Activated CD8-positive, alpha-beta T cell treated with anti-CD3 and anti-CD28 coated beads, Interleukin-2, amount 10 ng/mL, durations not matched to agents 7 days and 5 days (primary cell): ENCODE measurements at places on chromosomes 1 and 21.

DNA sequence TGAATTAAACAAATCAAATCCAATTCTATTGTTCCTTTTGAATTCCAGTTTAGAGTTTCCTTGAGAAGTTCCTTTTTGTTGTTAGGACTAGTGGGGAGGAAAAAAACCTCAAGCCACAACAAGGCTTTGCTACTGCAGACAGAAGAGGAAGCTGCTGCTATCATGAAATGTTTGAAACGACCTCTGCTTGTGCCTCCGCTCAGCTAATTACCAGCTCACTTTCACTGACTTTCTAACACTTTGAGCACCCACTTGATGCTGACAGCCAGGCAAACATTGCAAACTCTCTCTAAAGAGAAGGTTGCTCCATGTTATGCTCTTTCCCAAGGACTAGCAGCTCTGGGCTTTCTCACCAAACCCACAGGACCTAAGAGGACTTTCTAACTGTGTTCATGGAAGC, 203.9 kb upstream of the PROX1 start:
- DNase-seq, result no peak

DNA sequence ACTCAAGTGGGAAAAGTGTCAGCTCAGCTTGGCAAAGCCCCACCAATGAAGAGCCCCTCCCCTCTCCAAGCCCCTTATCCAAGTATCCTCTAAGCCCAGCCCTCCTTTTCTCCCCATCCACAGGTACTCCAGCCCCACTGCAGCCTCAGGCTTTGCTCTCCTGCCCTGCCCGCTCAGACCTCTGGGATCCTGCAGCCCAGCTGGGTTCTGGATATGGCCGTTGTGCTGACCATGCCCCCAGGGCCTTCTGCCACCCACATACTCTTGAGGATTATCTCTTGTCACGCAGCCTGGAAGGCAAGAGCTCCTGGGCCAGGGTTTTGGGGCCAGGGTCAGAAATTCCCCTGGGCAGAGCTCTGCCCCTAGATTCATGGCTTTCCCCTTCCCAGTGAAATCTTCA, 4.7 kb downstream of the SHISA4 start:
- no peak for DNase-seq

GRCh38 chr1:230067419-230067870, 407 bp downstream of the GALNT2 start:
- DNase-seq, result peak; percentile 35

DNA sequence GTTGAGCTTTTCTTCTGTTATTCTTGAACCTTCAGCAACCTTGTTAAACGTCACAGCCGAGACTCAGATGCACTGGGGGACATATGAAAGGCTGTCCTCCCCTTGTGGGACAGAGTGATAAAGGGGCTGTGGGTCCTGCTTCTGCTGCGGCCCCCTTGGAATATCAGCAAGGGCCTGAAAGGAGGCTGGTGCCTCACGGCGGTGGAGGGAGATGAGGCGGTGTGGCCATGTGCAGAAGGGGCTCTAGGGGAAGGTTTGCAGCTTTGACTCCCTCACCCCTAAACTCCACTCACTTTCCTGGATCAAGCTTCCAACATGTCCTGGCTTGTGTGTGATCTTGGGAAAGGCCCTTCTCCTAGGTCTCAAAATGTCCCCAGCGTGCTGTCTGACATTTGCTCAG, 270.7 kb upstream of the CSF3R start:
- no peak for DNase-seq

DNA sequence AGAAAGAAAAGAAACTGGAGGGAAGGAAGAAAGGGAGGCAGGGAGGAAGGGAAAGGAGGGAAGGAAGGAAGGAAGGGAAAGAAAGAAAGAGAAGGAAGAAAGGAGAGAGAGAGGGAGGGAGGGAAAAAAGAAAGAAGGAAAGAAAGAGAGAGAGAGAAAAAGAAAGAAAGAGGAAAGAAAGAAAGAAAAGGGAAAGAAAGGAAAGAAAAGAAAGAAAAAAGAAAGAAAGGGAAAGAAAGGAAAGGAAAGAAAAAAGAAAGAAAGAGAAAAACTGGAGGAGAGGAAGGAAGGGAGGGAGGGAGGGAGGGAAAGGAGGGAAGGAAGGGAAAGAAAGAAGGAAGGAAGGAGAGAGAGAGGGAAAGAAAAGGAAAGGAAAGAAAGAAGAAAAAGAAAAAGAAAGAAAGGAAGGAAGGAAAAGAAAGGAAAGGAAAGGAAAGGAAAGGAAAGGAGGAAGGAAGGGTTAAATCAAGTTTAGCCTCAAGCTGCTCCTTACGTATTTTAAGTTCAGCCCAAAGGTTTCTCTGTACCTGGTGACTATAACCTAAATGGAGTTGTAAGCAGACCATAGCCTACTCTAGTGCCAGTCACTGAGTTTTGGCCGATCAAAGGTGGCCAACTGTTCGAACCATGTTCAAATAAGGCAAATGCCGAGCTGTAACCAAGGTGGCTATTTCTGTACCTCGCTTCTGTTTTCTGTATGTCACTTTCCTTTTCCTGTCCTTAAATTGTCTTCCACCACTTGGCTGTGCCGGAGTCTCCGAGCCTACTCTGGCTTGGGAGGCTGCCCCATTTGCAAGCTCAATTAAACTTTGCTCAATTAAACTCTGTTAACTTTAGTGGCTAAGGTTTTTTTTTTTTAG, 37.8 kb upstream of the TMPRSS2 start:
- no peak for DNase-seq

- no peak for DNase-seq
Measured at GRCh38 chr1:165551469-165551868, 7.7 kb downstream of the LRRC52 start.

- DNase-seq, result no peak
Measured at GRCh38 chr1:219398815-219399396, 214.0 kb downstream of the ZC3H11B start.

DNA sequence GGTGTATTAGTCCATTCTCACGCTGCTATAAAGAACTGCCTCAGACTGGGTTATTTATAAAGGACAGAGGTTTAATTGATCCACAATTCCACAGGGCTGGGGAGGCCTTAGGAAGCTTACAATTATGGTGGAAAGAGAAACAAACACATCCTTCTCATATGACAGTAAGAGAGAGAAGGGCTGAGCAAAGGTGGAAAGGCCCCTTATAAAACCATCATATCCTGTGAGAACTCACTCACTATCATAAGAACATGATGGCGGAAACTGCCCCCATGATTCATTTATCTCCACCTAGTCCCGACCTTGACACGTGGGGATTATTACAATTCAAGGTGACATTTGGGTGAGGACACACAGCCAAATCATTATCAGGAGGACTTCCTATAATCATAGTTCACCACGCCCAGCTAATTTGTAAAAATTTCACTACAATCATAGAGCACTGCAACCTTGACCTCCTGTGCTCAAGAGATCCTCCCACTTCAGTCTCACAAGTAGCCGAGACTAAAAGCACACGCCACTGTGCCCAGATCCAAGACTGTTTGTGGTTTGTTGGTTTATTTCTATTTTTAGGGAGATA, 164.9 kb downstream of the RERE start:
- no peak for DNase-seq

GRCh38 chr1:24586970-24587820, 31.3 kb downstream of the NCMAP start:
- DNase-seq, result peak; percentile 75

DNA sequence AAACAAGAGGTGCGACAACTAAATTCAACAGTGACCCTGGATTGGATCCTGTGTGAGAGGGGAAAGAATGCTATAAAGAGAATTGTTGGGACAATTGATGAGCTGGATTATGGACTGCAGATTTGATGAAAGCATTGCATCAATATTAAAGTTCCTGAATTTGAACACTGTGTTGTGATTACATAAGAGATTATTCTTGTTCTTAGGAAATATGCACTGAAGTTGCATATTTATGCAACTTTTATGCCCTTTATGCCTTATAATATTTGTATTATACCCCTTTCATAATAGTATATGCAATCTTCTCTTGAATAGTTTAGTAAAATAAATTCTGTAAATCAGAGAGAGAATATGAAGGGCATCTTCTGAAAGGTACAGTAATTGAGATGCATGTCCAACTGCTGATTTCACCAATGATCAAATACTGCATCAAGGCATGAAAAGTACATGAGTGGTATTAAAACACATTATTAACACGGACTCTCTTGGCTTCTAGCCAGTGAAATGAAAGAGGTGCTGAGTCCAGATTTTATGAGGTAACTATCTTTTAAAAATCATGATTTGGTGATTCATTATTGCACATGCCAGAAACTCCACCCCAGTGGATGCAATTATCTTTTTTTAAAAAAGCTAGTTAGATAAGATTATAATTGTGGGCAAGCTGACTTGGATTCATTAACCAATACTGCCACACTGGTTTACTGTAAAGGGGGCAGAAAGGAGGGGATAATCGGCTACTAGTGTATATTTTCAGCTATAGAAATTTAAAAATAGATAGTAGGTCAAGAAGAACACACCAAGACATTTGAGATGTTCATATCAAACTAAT, 19.9 kb upstream of the LPAR3 start:
- DNase-seq, result no peak

DNA sequence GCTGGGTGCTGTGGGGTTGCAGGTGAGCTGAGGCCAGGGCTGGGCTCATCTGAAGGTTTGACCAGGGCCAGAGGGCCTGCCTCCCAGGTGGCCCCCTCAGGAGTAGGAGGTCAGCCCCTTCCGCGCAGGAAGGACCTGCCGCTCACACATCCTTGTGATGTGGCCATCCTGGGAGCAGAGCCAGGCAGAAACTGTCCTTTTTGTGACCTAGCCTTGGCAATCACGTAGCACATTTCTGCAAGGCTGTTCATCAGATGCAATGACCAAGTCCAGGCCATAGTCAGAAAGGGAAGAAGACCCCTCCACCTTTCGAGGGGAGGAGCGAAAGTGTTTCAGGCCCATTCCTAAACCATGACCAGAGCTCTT, 55.5 kb upstream of the TRAPPC10 start:
- DNase-seq, result no peak

DNA sequence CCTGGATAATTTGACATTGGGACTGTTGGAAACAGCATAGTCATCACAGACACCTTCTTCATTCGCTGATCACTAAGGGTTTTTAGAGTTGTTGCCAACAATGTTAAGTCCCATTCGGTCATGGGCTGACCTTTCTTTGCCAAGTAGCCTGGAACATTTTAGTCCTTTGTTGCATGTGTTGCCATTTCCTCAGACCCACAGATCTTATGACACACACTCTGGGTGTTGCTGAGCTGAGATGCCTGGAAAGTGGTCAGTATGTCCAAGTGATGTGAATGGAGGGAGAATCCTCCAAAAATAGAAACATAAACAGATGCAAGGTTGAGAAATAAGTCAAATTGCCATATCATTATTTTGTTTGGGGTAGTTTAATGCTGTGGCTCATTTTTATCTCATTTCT, 61.5 kb upstream of the GJA5 start:
- DNase-seq, result no peak

DNA sequence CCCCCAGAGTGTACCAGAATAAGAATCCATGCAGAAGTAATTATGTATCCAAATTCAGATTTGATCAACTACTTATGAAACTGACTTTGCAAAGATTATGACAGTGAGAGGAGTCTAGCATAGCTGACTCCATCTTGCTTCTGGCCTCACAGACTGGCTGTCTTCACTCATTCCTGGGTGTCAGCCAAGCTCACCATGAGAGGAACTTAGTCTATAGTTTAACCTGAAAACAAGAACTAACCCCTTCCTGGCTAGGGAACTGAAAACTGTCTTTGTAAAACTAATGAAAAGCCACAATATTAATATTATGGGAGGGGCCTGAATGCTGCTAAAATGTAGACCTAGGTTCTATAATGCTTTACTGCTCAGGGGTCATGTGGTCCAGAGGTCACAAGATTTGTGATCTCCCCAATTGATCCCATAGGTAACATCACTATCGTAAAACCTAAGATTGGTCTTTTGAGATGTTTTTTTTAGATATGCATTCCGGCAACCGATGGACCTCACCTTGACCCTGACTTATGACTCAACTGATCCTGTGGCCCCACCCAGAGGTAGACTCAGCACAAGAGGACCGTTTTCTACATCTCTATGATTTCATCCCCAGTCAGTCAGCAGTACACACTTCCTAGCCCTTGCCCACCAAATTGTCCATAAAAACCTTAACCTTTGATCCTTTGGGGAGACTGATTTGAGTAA, 55.2 kb downstream of the ATP1B1 start:
- no peak for DNase-seq

- no peak for DNase-seq
Measured at GRCh38 chr1:27047914-27048313, 35.3 kb upstream of the TENT5B start.

GRCh38 chr1:36446271-36446670, 4.0 kb downstream of the OSCP1 start:
- peak; percentile 47 for DNase-seq

DNA sequence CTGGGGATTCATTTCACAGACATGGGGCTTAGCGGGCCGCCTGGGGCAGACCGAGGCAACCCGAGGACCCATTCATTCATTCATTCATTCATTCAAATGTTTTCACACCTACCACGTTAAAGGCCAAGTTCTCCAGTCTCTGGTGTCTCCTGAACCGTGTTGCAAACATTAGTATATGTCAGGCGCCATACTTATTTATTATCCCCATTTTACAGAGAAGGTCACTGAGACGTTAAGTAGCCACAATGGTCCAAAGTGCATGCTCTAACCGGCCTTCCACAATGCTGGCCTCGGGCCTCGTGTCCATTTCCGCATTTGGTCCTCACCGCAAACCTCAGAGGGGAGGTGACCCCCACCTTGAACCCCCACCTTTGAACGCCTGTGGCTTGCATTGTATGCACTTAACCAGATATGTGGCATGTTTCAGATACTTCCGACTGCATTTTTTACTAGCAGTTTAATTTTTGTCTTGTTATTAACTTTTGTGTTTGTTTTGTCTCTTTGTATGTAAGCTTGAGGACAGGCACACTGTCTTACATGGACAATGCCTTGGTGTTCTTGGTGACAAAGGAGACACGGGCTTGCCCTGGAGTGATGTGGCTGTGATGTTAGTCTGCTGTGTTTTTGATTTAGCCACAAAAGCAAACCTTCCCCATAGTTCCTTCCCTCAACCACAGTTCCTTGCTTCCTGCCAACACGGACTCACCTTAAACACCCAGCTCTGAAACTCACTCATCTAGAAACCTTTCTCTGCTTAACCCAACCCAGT, 1.2 kb upstream of the IFFO2 start:
- DNase-seq, result peak; percentile 42

DNA sequence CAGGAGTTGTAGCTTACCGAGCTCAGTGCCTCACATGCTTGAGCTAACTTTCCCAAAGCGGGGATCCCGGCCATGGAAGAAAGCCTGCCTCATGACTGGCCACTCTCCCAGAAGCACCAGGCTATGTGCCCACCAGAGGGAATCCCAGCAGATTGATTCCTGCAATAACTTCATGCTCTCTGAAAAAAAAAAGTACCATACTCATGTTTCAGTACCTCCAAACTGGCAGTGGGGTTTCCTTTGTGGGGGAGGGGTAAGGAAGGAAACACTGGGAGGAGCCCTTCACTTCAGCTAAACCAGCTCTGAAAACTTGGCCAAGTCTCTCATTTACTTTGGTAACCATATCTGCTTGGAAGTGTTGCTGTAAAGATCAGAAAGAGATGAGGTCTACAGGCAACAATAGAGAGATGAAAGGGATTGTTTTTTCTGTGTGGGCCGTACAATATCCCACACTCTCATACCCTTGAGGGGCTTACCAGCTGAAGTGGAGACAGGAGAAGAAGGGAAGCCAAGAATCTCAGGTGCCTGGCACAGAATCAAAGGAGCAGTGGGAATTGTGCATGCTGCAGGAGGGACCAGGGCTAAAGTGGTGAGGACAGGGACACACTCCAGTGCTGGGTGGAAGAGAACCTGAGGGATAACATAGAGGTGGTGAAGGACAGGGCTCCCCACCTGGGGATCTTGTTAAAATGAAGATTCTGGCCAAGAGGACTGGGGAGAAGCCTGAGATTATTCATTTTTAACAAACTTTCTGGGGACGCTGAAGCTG, 42.4 kb upstream of the TACSTD2 start:
- no peak for DNase-seq
